Muscle of back (tissue), 13 donors: ENCODE measurements at places on chromosomes 4 and X.

DNA sequence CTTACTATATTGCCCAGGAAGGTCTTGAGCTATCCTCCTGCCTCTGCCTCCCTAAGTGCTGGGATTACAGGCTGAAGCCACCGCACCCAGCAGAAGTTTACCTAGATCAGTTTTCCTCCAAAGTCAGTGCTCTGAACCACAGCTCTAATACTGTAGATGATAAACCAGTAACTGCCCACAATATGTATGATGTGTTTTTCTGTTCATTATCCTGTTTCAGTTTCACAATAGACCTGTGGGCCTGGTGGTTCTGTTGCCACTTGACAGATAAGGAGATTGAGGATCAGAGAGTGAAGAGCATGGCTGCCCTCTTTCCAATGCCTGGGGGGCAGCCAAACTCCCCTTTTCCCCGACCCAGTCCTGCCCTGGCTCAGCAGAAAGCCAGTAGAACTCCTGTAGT, 87.0 kb downstream of the EFNB1 start:
- DNase-seq: no peak

DNA sequence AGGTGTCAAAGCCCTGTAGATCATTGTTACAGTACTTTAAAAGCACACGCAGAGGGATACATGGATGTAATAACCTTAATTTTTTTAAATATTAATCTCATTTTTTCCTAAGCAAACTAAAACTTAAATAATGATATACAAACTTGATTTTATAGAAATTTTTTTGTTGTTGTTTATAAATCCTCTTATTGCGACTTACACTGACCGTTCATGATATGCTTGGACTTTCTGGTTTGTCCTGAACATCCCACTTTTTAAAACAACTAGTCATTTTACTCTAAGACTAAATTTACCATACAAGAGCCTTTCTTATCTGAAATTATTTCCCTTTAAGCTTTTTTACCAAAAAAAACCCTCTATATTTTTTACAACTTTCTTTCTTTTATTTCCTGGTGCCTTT, 2106.0 kb downstream of the PCDH7 start:
- DNase-seq: no peak

DNA sequence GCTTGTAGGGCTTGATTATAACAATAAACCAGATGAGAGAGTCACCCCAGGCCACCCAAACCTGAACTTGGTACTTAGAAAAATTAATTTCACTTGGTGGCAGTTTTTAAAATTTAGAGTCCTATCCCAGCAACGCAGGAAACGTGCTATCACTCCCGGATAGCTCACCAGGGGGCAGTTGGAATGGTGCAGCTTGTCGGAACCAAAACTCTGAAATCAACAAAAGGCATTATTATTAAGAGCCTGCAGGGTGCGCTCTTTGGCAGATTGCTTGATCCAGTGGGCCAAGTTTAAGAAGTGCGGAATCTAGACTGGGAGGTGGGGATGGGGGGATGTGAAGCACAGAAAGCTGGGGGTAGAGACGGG, 2.4 kb downstream of the FRAS1 start:
- DNase-seq: peak; percentile 85

GRCh38 chr4:25580633-25581467, 74.8 kb upstream of the SLC34A2 start:
- no peak for DNase-seq

DNA sequence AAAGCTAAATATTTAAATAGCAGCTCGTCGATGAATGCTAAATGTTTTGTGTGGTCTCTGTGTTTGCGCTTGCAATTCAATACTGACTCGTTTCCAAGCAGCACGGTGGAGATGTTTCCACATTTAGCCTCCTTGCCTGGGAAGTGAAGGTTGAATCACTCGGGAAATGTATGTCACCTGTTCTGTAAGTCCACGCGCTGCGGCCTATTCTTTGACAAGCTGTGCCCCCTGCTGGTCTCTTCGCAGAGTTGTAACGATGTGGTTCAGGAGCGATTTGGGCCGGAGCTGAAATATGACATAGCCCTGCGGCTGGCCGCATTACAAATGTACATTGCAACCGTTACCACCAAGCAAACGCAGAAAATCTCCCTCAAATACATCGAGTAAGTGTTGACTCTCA, 89.6 kb upstream of the PRPS2 start:
- DNase-seq: peak; percentile 54

GRCh38 chr4:89077761-89078160, 20.8 kb upstream of the FAM13A start:
- DNase-seq: no peak

GRCh38 chr4:1200425-1201035, 28.1 kb upstream of the SPON2 start:
- DNase-seq: peak; percentile 84

DNA sequence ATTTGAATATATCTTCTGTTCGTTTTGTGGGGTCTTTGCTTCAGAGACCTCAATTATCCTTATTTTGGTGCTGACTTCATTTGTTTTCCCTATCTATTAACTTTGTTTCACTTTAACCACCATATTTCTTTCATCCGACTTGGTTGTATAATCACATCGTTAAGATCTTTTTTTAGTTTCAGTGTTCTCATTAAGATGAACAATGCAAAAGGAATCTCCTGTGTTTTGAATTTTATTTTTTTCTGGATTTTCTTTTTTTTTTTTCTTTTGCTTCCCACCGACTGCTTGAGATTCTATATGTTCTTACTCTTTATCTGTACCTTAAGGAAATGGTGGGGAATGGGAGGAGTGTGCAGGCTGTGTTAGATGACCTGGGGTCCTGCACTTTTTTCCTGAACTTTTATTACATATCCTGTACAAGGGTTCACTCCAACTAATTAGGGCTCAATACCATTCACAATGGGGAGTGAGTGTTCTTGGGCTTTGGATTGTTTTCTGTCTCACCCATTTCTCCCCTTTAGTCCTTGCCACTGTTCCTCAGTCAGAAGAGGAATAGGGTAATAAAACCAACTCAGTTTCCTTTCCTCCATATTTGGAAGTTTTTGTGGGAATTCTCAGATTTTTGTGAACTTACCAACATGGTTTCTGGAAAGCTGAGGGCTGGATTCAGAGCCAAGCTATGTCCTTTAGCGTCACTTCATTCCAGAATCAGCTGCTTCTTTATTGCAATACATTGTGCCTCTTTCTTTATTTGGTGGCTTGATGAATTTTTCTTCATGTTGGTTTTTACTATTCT, 43.2 kb upstream of the BMPR1B start:
- DNase-seq: no peak

GRCh38 chr4:186725469-186726425, 2.1 kb upstream of the FAT1 start:
- DNase-seq: peak; percentile 93

GRCh38 chrX:105331244-105331643, 110.8 kb upstream of the TEX13A start:
- peak; percentile 5 for DNase-seq

GRCh38 chr4:167274351-167274750, 40.1 kb upstream of the SPOCK3 start:
- no peak for DNase-seq

GRCh38 chr4:105061731-105062130, 84.9 kb upstream of the TET2 start:
- peak; percentile 5 for DNase-seq
